Right lung (tissue), 10 donors: ENCODE measurements at places on chromosomes 2 and 18. TPM values are rescaled to one million over a fixed set of nuclear protein-coding genes. Genes with fewer than 3 reads are reported as not detected.

The FAM110C gene
- 6.2 TPM for polyA plus RNA-seq

The TFCP2L1 gene
- 5.5 TPM for polyA plus RNA-seq

The NR4A2 gene
- polyA plus RNA-seq: 3.6 TPM

The LYG2 gene
- polyA plus RNA-seq: 0.64 TPM

The RNPEPL1 gene
- polyA plus RNA-seq: 28.4 TPM

The B3GNT7 gene
- polyA plus RNA-seq: 2.0 TPM

The AOX1 gene
- 13.4 TPM for polyA plus RNA-seq

The CCDC141 gene
- 2.3 TPM for polyA plus RNA-seq

The EVX2 gene
- not detected for polyA plus RNA-seq

DNA sequence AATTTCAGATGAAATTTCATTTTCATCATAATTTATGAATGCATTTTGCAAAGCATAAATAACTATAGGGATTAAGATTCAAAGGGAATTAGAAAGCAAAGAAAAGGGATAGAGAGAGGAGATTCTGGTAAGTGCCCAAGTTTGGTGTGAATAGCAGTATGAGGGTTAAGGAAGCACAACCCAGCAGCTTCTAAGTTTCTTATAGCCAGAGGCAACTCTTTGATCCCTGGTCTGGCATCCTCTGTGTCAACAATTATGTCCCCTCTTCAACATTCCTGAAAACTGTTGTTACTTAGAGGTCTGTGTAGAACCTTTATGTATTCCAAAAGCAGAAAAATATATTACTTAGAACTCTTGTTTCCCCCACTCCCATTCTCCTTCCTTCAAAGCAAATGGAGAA lies 171.6 kb upstream of the SATB2 start:
- no peak for DNase-seq

DNA sequence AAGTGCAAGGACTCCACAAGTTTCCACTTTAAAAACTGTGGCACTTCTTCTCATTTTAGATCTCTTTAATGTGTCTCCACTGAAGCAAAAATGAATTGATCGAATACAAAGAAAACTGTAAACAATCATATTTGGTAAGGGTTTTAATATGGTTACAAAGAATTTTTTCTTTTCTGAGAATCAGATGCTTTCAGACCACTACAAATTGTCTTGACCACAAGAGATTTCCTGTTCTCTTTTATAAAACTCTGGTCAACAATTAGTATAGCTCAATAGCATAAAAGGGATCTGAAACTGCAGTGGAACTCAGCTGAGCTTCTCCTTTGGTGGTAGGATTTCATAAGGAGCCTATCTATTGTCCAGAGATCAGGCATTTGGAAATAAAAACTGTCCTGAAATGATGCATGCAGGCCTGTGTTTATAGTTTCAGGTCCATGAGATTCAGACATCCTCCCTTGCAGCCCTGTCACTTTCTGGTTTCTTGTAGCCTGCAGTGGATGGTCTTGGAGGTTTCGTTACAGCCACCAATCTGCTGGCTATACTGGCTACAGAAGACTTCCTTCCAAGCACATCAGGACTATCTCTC lies 120.0 kb downstream of the DOCK10 start:
- DNase-seq: no peak

- DNase-seq: no peak
Measured at GRCh38 chr2:181354626-181355025, 102.6 kb upstream of the ITGA4 start.

DNA sequence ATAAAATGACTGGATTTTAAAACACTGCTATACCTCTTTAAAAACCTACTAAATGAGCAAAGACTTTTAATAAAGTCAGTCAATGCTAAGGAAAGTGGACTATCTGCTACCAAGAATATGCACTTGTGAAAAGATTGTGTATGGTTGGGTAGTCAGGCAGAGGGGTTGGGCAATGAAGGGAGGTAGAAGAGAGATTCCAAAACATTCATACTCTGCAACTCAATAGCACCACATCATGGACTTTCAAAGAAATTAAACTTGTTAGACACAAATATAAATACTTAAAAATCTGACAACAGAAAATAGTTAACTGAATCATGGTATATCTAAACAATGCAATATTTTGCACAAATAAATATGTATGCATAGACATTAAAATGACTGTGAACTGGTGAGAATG lies 139.9 kb upstream of the MAPRE2 start:
- no peak for DNase-seq

DNA sequence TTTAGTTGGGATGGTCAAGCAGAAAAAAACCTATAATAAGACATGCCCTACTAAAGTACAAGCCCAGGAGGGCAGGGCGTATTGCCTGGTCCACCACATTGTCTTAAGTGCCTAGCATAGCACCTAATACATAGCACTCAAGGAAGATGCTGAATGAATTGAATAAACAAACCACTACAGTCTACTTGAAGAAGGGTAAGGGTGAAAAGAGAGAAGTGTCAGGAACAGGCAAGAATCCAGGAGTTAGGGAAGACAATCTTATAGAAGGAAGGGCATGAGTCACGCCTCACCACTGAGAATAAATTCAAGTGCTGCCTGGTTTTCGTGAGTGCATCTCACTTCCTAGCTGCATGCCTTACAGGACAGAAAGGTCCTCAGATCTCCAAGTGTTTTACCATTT lies 13.9 kb downstream of the SLC19A3 start:
- no peak for DNase-seq

DNA sequence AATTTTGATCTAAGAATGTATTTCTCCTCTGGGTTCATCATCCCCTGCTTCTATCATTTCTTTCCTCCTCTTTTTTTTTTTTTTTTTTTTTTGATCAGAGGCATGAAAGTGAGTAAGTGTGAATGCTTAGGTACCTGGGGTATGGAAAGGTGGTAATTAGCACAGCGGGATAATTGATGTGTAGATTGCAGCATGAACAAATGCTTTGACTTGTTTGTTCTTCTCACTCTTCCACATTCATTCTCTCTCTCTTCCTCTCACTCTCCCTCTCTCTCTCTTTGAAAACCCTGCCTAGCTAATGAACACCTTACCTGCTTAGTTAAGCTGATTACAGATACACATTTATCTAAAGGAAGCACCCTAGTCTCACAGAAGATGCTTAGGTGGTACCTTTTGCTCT lies 74.7 kb downstream of the ZEB2 start:
- no peak for DNase-seq

DNA sequence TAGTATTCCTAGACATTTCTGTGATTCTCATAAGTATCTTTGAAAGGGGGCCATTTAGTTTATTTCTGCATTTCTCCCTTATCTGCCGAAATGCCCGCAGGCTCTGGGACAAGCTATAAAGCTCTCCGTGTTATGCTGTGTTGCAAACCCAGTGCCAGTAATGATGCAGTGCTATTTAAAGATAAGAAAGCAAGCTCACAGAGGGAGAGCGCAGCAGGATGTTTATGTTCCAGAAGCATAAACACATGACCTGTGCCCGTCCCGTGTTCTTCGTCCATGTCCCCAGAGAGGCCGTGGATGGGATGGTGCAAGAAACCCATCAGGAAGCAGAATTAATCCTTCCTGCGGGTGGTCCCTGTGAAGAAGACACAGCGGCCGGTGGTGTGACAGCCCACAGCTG lies 99.4 kb downstream of the NEDD4L start:
- peak; percentile 83 for DNase-seq

- DNase-seq: no peak
Measured at GRCh38 chr2:102520009-102520408, 47.0 kb downstream of the SLC9A4 start.

GRCh38 chr2:109102588-109103233 lies 26.3 kb upstream of the SH3RF3 start:
- DNase-seq: no peak

GRCh38 chr18:46497129-46497528 lies 159.9 kb downstream of the LOXHD1 start:
- DNase-seq: no peak

GRCh38 chr18:7657937-7658336 lies 90.8 kb downstream of the PTPRM start:
- no peak for DNase-seq

DNA sequence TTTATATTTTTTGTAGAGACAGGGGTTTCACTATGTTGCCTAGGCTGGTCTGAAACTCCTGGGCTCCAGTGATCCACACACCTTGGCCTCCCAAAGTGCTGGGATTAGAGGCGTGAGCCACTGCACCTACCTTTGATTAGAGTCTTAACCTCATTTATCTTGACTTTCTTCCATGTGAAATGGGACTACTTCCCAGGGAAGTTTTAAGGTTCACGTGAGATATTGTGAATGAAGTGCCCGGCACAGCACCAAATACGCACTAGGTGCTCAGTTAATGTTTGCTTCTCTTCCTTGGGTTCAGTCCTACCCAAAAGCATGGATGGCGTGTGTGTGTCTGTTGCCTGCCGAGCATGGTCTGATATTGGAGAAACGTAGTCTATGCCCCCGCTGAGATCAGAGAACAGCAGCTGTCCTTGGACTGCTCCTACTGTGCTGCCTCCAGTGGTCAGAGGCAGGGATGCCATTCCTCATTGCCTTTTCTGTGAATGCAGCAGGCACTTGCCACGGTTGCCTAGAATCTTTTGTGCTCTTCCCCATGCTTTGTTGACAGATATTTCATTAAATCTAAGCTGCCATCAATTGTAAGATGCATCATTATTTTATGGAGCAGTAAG lies 12.3 kb upstream of the TFCP2L1 start:
- no peak for DNase-seq

- DNase-seq: no peak
Measured at GRCh38 chr2:70732766-70733645, 35.0 kb downstream of the ADD2 start.

DNA sequence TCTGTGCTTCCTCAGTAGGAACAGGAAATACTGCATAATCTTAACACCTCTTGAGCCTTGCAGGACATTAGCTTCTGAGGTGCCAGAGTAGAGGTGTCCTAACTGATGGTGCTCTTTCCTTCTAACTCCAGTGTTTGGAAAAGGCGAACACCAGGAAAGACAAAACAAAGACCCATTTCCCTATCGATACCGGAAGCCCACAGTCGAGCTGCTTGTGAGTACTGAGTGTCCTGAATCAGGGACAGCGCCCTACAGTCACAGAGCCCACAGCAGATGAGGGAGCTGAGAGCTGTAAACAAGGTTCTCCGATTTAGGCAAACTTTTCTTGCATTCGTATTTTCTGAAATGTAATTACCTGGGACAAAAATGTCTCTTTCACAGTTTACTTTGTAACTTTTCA lies 50.7 kb downstream of the SLC14A2 start:
- no peak for DNase-seq

DNA sequence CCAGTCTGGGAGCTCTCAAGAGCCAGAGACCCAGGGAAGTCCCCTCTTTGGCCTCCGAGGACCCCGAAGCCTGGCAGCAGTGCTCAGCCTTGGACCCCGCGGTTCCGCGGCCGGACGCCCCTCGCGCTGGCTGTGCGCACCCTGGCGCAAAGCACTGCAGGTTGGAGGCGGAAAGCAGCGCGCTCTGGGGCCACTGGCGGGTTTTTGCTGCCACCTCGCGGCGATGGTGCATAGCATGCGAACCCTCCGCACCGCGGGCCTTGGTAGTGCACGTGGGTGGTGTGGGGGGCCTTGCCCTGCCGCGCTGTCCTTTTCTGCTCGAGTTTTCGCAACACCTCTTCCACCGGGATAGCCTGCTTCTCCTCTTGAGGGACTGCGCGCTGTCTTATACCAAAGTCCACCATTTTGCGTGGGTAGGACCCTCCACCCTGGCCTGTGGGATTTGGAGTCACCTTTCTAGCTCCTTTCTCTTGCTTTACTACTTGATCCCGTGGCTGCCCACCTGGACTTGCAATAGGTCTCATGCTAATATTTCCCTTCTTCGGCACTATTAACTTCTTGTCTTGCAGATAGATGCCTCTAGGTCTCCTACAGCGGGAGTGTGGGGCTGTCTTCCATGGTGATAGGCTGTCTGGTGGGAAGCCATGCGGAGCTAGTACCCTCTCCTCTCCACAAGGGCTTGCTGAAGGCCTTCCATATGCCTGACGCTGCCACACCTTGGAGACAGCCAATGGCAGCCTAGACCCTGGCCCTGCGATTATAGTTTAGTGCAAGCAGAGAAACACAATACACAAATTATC lies 14.3 kb downstream of the SIX3 start:
- DNase-seq: peak; percentile 61

DNA sequence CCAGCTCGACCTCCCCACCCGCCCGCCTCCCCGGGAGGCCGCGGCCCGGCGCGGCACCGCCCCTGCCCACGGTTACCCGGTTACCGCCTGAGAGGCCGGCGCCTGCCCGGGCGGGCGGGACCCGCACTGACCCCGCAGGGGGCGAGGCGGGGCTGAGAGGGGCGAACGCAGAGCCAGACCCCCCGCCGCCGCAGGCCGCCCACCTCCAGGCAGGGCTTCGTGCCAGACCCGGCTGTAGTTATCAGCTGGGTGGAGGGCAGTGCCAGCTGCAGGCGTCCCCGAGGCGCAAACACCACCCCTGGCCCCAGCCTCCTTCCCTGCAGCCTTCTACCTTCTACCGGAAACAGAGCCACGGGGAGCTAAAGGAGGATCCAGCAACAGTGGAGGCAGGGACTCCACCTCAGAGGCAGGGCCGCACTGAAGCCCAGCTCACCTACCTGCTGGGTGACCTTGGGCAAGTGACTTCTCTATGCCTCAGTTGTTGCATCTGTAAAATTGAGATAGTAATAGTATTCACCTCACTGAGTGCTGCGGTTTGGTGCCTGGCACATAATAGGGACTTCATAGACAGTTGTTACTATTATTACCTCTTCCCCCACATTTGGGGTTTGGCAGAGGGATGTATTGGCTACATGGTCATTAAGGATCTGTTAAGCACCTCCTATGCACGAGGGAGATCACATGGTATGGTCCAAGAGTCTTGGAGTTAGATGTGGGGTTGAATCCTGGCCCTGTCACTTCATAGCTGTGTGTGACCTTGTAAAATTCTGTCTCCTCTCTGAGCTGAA lies 231.6 kb upstream of the SMAD2 start:
- no peak for DNase-seq

DNA sequence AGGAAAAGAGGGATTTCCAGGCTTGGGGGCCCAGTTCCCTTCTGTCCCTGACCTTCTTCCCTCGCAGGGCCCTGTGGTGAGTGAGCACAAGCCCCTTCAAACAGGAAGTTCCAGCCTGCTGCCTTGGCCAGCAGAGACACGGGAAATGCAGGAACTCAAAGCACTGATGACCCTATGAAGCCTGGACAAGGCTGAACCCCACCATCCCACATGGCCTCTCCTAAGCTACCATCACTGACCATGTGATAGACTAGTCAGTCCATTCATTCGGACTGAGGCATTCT lies 196.4 kb downstream of the TNS1 start:
- DNase-seq: no peak

DNA sequence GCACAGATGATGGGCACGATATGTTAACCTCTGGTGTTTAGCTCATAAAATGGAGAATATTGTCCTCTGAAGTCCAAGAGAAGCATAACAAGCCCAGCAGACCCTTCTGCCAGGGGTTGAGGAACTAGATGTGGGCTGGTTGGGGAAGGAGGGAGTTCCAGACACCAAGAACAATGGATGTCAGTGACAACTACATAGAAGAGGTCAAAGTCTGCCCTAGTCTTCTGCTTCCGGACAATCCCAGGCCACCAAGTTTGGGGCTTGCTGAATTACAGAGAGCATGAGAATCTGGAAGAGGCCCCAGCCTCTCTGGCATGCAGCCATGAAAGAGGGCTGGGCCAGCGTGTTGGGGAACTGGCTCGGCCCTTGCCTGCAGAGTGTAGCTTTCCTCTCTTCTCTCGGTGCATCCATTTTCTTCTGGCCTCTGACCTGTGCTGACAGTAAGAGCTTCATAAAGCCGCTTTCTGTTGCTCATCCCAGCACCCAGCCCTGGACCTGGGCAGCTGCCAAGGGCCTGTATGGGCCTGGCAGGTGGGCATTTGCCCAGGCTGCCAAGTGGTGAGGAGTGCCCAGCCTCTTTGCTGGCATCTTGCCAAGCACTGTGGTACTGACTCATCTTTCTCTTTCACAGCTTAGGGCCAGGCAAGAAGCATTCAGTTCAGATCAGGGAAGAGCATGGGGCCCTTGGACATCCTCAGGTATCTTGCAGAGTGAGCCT lies 14.6 kb upstream of the LAPTM4A start:
- DNase-seq: no peak

- no peak for DNase-seq
Measured at GRCh38 chr18:36792634-36793283, 36.0 kb downstream of the TPGS2 start.
